ENCODE measurements at places on chromosomes 1 and 21.

DNA sequence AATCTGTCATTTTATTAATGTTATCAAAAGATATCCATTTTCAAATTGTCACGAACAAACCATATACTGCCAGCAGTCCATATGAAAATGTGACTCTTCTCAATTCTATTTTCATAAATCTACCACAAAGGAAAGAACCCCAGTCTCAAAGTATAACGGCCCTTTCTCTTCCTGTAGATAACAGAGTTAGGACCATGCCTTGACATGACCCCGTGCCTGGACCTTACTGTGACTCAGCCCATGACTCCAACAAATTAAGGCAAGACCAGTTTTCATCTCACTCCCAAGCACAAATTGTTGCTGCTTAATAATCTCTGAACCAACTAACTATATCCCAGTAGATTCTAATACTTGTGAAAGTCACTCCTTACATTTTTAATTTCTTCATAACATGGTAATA is 124.4 kb upstream of the NFIA start:
- DNase-seq = no peak

DNA sequence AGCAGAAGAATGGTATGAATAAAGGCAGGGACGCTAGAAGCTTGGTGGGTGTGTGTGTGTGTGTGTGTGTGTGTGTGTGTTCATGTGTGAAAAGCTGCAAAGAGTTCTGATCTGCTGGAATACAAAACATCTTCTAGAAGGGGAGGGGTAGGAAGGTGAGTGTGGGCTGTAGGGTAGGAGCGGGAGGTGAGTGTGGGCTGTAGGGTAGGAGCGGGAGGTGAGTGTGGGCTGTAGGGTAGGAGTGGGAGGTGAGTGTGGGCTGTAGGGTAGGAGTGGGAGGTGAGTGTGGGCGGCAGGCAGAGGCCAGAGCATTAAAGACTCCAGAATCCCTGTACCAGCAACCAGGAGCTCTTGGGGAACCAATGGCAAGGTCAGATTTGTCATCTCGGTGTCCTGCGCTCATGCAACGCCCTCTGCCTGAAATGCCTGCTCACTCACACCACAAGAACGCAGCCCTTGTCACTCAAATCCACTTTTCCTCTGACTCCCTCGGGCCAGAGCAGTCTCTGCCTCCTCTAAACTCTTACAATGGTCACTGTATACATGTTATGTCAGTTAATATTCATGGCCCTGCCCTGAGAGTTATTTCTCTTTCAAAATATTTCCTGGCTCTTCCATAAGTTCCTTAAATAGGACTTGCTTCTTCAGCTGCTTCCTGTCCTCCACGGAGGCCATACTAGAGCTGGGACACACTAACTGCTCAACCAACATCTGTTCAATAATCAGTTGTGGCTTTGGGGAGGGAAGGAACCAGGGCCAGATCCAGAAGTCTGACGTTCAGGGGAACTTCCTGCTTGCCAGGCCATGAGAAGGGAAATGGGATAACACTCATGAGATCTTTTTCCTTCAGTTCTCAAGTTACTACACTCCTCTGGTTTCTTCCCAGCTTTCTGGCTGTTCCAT is 53.6 kb upstream of the ZNF644 start:
- DNase-seq = no peak

DNA sequence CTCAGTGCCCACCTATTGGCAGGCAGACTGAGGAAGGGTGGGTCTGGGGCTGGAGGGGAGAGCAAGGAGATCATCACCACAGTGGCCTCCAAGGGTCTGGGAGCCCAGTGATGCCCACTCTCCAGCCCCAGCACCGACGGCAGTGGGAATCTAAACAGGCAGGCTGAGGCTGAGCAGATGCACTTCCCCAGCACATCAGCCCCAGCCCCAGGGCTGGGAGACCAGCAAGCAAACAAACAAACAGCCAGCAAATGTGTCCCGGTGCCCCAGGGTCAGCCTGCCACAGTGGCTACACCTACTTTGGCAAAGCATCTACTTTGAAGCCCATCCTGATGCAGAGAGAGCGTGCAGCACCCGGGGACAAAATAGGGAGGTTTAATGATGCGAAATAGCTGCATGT is 216.3 kb upstream of the ZC3H12A start:
- DNase-seq = no peak

DNA sequence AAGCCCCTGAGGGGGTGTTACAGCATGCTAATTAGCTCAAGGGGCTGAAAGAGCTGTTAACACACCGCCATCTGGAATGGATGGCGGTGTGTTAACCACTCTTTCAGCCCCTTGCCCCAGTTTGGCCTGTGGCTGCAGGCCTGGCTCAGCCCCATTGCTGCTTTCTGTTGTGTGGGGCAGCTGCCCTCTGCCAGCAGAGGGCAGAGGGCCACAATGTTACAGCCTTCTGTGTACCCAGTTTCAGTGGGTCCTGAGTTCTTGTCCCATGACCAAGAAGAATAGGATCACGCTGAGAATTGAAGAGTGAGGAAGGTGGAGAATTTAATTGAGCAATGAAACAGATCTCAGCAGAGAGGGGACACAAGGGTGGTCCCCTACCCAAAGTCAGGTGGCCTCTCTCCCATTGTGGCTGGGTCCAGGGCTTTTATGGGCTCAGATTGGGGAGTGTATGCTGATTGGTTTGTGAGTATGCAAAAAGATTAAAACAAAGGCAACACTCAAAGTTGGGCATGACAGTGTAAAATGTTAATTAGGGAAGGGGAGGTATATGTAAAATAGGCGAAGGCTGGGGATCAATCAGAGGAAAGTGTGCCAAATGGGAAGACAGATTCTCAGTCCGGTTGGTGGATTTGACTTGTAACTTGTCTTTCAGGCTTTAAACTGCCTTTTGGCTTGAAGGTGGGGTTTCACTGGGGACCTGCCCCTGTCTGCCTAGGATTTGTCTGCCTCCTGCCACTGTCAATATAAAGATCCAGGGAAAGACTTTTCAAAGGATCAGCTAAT is 142.2 kb downstream of the RABGAP1L start:
- peak; percentile 2 for DNase-seq

DNA sequence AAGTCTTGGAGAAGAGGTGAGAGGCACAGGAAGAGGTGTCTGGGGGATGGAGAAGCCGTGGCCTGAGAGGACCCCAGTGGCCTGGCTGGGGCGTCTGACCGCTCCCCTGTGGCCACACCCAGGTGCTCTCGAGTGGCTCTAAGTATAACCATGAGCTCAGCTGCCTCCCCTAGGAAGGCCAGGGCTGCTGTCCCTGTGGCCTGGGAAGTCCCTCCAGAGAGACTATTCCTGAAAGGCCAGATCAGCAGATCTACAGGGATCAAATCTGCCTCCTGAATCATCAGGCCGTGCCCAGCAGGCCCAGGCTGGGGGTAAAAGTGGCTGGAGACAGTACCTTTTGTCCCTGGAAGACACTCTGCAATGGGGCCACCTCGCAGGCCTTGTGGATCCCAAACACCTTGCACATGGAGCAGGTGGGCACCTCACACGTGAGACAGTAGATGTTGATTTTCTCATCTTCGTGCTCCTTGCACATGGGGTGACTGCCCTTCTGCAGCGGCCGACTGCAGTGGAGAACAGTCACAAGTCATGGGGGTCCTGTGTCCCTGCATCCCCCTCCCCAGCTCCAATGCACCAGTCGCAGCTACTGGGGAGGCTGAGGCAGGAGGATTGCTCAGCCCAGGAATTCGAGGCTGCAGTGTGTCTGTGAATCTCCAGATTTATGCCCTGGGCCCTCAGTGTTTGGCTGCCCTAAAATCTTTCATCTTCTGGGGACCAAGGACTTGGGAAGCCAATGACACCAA is 6.4 kb downstream of the TRIM63 start:
- no peak for DNase-seq

GRCh38 chr1:33641104-33641830 is 168.8 kb downstream of the ZSCAN20 start:
- peak; percentile 51 for DNase-seq

- DNase-seq = peak; percentile 85
These were observed 629 bp downstream of the TAF5L start for GRCh38 chr1:229625071-229625914.

GRCh38 chr1:246602194-246602593 is 35.9 kb downstream of the CNST start:
- no peak for DNase-seq

DNA sequence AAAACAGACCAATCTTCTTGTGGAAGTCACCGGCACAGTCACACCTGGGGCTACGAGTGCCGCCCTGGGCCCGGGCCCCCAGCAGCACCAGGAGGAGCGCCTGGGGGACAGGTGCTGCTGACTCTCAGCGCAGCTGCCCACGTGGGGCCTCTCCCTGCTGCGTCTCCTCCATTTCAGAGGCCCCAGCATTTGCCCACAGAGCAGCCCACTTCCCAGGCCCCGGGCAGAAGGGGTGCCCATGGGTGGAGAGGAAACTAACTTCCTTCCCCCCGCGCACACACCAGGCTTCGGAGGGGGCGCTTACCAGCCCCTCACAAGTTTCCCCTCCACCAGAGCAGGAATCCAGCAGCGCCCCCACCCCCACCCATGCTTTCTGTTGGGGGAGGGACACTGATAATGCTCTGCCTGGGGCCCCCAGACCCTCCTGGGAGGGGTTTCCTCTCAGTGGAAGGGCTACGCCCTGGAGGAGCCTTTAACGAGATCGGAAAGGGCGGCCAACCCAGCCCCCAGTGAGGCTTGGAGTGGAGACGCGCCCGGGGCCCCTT is 440 bp downstream of the TNFRSF25 start:
- no peak for DNase-seq

DNA sequence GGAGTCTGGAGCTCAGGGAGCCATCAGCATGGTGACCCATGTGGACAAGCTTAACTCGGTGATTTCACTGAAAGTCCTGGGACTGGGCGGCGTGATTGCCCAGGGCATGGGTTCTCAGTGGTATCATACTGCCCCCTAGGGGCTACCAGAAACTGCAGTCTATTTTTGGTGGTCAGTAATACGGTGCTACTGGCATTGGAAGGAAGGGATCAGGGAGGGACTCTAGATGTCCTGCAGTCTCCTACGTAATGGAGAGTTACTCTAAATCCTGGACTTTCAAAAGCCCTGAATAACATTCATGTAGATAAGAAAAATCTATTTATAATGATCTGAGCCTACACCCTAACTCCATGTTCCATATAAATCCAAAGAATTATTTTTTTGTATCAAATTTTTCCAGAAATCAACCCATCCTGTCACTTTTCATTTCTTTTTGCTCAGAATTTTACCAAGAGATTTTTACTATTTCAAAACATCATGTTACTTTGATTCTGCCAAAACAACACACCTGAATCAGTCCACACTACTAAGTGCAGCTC is 37.3 kb downstream of the PABPC4 start:
- DNase-seq = peak; percentile 86

DNA sequence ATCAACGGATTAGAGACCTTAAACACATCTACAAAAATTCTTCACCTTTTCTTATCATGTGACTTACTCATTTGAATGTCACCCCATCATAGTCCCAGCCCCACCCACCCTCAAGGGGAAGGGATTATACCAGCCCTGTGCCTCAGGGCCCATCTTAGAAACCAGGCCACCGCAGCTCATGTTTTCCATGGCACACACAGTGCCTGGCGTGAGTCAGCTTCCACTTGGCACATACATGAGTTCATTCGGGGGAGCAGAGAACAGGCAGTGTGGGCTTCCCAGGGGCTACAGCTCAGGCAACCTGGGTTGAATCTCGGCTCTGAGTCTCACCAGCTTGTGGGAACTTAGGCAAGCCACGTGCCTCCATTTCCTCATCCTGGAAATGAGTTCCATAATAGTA is 310.6 kb downstream of the NPHP4 start:
- no peak for DNase-seq

DNA sequence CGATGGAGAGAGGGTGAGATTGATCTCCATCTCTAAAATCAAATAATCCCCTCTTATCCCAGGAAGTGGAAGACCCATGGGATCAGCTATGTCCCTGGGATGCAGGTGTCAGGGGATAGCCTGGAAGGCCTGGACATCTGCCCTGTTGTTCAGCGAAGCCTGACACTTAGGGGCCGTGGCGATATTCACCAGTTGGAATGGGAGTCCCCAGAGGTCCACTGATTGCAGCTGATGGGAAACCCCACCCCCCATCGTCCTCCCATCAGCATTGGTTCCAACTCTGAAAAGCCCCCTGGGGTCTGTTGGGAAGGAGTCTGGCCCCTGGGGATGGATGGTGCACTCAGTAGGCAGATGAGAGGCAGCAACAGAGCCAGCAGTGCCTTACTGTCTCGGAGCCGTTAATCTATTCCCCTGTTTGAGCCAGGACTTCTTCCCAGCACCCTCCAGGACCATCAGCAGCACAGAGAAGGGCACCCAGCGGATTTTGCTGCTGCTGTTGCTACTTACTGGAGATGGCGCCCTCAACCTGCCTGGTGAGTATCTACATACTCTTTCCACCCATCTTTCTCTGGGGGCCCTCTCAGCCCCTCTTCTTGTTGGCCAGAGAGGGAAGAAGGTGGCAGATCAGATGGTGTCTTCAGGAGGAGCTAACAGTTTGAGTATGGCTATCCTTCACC is 13.4 kb downstream of the CATSPER4 start:
- DNase-seq = no peak

GRCh38 chr1:224333939-224334786 is 4.2 kb upstream of the NVL start:
- no peak for DNase-seq

GRCh38 chr1:181014477-181015250 is 8.0 kb downstream of the STX6 start:
- no peak for DNase-seq

DNA sequence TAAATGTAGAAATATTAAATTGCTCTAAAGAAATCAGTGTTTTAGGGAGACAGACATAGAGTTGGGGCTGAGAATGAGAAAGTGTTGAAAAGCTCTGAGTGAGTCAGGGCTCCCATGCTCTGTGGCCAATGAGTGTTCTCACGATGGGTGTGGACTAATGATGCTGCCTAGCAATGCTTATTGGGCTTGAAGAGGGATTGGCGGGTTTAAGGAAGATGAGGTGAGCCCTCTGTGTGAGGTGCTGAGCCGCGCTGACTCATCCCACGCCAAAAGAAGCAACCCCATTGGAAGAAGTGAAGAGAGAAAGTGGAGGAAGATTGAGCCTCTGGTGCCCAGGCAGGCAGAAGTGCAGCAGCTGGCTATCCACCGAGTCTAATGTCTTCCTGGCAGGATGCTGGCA is 65.1 kb upstream of the DPT start:
- no peak for DNase-seq

- no peak for DNase-seq
These were observed 33.7 kb downstream of the IER5 start for GRCh38 chr1:181122222-181122621.

Data from neural progenitor cell (in vitro differentiated cells).